ENCODE measurements at places on chromosomes 6 and 20. TPM values are rescaled to one million over a fixed set of nuclear protein-coding genes. Genes with fewer than 3 reads are reported as not detected.

DNA sequence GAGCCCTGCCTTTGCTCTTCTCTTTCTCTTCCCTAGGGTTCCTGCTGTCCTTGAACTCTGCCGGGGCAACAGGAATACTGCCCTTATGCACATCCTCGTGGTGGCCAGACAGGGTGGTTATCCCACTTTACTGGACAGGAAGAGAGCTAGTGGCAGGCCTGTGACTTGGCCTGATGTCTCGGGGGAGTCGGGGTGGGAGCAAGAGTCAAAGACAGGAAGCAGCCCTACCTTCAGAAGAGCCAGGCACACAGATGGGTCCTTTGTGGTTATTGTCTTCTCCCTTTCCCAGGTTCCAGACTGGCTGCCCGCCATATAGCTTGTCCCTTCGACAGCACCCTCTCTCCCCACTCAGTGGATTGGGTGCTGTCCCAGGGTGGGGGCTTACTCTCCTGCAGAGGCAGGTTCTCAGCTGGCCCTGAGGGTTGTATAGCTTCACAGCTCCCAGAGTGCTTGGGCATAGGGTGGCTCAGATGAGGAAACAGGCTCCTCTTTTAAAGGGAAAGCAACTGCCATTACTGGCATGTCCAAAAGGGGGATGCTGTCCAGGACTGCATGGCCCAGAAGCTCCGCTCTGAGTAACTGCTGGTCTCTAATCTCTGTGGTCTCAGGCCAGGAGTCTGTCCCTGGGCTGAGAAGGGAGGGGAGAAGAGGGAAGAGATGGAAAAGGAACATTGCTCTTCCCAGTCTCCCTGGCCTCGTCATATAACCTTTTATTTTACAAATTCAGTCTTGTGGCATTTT lies 17.3 kb downstream of the PLCG1 start:
- no peak for DNase-seq

DNA sequence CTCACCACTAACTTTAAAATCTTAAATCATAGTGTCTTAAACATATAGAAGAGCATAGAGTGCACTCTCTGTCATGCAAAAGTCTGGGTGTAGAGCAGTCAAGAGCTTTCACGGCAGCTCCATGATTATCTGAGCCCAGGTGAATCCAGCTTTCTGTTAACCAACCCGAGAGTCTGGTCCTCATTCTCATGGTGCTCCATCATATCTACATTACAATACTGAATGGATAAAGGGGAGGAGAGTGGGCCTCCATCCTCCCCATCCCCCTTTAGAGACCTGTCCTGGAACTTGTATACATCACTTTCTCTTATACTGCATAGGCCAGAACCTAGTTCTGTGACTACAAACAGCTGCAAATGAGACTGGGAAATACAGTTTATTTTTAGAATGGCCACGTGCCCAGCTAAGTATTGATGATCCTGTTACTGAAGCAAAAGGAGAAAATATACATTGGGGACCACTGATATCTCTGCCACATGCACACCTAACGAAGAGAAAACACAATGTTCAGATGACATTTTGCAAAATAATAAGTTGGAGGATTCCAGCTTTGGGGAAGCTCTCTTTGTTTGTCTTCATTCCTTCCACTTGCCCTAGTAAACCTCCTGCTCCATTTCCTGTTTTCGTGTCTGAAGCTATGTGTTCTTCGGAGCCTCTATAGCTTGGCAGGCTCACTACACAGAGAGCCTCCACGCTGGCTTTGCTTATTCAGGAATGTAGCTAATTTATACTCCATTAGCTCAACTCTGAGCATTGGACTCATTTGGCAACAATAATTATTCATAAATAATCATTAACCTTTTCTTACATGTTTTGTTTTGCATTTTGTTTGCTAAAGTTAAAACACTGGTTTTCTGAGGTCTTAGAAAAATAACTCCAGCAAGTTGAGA lies 110.1 kb downstream of the IYD start:
- DNase-seq = peak; percentile 87

DNA sequence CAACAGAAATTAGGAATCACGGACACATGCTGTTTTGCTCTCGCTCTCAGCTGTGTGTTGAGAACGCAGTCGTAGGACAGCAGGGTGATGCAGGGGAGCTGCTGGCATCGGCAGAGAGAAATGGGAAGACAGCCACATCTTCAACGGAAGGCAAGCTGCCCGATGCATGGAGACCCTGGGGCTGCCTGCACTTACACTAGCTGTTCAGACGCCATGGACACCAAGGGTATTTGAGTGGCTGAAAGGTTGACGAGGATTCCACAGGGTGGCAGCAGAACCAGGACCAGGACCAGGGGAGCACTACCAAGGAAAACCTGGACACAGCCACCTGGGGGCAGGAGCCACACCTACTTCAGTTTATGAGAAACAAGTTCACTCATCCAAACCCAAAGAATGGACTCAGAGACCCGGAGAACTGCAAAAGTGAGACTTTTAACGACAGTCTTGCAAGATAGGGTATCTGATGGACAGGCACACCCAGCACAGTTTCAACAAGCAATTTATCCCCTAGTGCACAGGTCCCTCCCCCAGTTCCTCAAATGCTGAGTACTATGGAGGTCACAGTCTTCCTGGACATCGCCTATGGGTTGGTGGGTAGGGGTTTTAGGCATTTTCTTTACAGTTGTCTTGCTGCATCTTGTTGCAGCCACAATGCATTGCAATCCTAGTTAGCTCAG lies 56.3 kb upstream of the ENTPD6 start:
- no peak for DNase-seq

DNA sequence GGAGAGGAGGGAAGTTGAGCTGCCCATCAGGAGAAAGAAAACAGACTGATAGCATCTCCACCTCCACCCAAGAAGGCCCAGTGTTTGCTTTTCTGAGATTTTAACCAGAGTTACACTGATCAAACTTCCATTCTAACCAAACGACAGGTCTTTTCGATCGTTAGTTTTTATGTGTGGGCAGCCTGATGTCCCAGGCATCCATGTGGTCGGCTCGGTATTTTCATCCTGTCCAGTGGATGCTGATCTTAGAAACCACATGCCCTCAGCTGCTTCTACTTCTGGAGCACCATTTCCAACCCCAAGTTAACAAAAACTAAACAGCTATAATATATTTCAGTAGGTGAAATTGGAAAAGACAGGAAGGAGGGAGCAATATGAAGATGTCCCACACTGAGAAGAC lies 536.8 kb upstream of the JAG1 start:
- DNase-seq = no peak

GRCh38 chr20:31608251-31608945 lies 3.3 kb downstream of the ID1 start:
- DNase-seq = peak; percentile 67

- peak; percentile 54 for DNase-seq
Observed at GRCh38 chr6:7697820-7698623, 27.9 kb upstream of the BMP6 start.

DNA sequence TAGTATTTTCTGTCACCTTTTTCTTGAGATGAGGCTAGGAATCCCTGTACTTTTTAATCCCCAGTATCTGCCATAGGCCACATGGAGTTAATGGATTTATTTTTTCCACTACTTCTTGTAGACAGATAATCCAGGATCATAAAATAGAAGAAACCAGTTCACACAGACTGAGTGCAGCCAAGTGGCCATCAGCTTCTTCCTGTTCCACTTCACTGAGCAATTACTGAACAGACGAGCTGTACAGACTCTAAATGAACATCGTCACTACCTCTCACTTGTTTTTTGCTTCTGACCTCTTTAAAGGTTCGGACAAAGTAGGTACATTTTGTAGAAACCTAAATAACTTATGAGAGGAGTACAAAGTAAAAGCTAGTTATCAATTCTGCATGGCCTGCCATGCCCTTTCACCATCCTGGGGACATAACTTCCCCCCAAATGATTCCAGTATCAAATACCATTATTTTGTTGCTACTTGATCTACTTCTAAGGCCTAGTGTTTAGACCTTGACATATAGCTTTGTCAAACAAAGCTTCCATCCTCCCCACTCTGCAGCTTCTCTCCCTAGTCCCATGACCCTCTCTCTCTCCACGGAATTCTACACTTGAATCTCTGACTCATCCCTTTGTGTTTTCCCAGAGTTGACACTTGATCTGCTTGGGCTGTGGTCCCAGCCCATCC lies 34.4 kb upstream of the ARHGAP18 start:
- DNase-seq = peak; percentile 58

The EHMT2 gene
- polyA plus RNA-seq = 30.3 TPM

The ATAT1 gene
- 18.8 TPM for polyA plus RNA-seq

The GGTLC1 gene
- polyA plus RNA-seq = not detected

The NRSN1 gene
- 0.46 TPM for polyA plus RNA-seq

The HLA-C gene
- polyA plus RNA-seq = 80.7 TPM

The MYB gene
- 1.2 TPM for polyA plus RNA-seq
